NCI-H187 (cell line): ENCODE measurements at places on chromosomes 1 and 21.
A peak's percentile ranks its signal among the peaks of the same experiment; 100 is the strongest.

GRCh38 chr1:41317361-41317760 lies 43.9 kb upstream of the FOXO6 start:
- DNase-seq: no peak

- DNase-seq: no peak
Observed at GRCh38 chr1:26582836-26583460, 53.4 kb downstream of the RPS6KA1 start.

- no peak for DNase-seq
Observed at GRCh38 chr21:39845571-39846130, 21.6 kb upstream of the PCP4 start.

GRCh38 chr1:91282695-91283420 lies 121.8 kb downstream of the HFM1 start:
- peak; percentile 5 for DNase-seq

DNA sequence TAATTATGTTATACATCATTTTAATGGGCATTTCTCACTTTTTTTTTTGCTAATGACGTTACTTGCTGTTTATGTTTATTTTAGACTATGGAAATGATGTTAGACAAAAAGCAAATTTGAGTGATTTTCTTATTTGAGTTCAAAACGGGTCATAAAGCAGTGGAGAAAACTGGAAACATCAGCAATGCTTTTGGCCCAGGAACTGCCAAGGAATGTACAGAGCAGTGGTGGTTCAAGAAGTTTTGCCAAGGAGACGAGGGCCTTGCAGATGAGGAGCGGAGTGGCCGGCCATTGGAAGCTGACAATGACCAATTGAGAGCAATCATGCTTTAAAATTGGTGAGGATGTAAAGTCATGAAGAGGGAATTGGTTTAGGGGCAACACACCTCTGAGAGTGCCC lies 32.1 kb upstream of the KCNE2 start:
- no peak for DNase-seq

DNA sequence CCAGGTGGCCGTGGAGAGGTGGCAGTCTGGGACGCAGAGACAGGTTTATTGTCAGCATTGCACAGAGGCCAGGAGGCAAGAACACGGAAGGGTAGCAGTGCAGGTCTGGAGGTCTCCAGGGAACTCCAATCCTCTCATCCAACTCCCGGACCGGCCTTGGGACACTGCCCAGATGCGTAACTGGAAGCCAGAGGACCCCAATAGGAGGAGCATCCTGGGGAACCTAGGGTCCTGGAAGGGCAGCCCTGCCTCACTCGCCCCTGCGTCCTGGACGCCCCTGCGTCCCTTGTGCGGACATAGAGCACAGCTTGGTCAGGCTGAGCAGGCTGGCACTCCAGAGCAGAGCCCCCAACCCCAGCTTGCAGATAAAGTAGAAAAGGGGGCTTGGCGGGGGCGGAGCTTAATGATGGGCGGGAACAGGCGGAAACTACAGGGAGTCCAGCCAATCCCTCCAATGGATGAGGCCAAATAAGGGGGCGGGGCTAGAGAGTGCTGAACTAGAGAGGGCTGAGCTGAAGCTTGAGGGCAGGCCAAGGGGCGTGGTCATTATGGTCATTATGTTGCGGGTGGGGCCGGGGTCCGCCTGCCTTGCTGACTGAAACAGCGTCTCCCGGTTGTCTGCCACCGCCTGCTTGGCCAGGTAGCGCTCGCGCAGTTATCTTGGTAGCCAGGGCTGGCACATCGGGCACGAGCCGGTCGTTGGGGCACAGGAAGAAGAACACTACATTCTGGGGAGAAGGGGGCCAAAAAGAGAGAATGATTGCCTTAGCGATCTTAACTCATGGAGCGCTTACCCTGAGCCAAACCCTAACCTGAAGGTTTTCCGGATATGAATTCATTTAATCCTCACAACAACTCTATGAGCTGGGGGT lies 3.7 kb upstream of the ARHGEF19 start:
- DNase-seq: peak; percentile 6

- DNase-seq: no peak
Observed at GRCh38 chr1:88562991-88563390, 121.1 kb upstream of the PKN2 start.

DNA sequence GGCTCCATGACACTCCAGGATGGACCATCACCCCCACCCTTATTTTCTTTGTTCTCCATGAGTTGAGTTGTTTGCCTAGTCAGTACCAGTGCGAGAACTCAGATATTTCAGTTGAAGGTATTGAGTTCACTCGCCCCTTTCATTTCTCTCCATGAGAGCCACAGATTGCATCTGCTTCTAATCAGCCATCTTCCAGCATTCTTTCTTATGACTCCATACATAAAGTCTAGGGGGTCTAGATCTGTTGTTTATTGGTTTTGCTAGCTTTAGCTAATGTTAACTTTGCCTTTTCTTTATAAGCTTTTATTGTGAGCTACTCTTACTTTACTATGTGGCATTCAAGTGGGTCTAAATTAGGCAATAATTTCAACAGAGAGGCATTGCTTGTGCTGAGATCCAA lies 71.6 kb upstream of the PDC start:
- DNase-seq: no peak

GRCh38 chr21:44792702-44793591 lies 8.7 kb downstream of the UBE2G2 start:
- DNase-seq: no peak

DNA sequence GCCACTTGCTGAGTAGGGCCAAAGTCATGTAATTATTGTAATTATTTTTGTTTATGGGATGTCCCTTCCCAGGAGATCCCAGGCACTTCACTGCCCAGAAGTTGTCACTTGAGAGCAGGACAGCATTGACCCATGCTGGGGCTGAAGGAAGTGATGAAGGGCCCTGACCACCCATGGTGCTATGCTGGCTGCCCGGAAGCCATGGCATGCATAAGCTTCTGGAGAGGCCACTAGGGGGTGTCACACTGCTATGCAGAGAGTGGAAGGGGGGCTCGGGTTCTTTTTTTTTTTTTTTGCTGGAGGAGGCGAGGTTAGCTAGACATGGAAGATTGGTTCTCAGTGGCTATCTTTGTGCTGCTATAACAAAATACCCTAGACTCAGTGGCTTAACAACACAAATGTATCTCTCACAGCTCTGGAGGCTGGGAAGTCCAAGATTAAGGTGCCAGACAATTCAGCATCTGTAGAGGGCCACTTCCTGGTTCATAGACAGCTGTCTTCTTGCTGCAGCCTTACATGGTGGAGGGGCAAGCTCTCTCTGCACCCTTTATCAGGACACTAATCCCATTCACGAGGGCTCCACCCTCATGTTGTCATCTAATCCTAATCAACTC lies 84.9 kb downstream of the CNIH3 start:
- DNase-seq: no peak

DNA sequence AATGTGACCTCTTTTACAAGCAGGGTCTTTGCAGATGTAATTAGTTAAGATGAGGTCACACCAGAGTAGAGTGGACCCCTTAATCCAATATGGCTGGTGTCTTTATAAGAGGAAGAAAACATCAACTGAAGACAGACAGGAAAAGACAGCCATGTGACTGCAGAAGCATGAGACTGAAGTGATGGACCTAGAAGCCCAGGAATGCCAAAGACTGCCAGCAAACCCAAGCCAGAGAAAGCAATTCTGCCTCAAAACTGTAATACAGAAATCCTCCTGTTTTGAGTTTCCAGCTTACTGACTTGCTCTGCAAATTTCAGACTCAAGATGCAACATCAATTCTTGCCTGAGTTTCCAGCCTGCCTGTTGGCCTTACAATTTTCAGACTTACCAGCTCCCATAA lies 17.3 kb downstream of the ENAH start:
- no peak for DNase-seq

DNA sequence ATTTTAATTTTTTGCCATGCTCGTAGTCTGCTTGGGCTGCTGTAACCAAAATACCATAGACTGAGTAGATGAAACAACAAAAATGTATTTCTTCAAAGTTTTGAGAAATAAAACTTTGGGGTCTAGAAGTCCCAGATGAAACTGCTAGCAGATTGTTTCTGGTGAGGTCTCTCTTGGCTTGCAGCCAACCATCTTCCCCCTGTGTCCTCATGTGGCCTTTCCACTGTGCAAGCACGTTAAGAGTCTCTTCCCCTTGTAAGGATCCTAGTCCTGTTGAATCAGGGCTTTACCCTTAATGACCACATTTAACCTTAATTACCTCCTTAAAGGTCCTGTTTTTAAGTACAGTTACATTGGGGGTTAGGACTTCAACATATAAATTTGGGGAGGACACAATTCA lies 86.6 kb downstream of the PTBP2 start:
- no peak for DNase-seq

- no peak for DNase-seq
Observed at GRCh38 chr21:43750339-43751033, 25.6 kb downstream of the CSTB start.

- no peak for DNase-seq
Observed at GRCh38 chr1:203405703-203406438, 54.9 kb upstream of the FMOD start.

DNA sequence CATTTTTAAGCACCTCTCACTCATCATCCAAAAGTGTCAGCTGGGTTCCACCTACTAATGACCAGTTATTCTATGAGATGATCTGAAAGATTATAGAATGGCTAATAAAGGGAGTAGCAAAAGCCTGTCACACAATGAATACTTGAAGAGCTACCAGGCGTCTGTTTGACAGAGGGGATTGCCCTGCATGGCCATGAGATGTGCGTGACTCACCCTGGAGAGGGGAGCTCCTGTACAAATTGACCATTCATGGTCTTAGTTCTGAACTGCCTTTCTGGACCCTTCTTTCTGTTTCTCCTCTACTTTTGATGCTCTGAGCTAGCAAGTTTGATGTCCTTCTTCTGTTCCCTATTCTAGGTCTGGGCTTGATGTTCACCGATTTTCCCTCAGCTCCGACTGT lies 85.2 kb upstream of the ABCD3 start:
- DNase-seq: no peak

DNA sequence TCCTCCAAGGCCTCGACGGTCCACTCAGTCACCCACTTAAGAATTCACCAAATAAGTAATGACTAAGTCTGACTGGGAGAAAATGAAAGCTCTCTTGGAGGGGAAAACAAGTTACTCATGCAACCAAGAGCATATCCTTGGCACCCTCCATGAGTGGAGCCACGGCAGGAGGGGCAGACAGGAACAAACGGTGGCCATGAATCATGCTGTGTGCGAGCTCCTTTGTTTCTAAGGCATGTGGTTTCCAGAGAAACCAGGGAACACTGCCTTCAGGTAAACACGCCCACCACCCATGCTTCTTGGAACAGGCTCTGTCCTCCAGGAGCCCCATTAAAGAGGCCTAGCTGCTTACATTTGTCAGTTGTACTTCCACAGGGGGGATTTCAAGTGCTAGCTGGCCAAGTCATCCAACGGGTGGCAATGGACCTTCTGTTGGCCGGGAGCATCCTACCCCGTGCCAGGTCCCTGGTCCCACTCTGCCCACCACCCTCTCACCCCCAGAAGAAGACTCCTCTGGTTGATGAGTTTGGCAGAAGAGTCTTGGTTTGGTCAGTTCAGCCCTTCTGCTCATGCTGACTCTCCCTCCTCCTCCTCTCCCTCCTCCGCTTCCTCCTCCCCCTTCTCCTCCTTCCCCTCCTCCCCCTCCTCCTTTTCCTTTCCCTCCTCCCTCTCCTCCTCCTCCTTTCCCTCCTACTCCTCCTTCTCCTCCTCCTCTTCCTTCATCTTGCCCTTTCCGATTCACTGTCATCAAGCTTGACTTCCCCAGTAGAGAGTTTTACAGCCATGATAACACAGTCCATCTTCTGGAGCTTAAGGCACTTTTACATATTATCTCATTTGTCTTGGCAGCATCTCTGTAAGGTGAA lies 107.6 kb downstream of the CCDC185 start:
- no peak for DNase-seq
